ENCODE measurements at places on chromosomes 11 and 22.

- no peak for DNase-seq
These were observed 30.7 kb downstream of the SPATA19 start for GRCh38 chr11:133814588-133815100.

DNA sequence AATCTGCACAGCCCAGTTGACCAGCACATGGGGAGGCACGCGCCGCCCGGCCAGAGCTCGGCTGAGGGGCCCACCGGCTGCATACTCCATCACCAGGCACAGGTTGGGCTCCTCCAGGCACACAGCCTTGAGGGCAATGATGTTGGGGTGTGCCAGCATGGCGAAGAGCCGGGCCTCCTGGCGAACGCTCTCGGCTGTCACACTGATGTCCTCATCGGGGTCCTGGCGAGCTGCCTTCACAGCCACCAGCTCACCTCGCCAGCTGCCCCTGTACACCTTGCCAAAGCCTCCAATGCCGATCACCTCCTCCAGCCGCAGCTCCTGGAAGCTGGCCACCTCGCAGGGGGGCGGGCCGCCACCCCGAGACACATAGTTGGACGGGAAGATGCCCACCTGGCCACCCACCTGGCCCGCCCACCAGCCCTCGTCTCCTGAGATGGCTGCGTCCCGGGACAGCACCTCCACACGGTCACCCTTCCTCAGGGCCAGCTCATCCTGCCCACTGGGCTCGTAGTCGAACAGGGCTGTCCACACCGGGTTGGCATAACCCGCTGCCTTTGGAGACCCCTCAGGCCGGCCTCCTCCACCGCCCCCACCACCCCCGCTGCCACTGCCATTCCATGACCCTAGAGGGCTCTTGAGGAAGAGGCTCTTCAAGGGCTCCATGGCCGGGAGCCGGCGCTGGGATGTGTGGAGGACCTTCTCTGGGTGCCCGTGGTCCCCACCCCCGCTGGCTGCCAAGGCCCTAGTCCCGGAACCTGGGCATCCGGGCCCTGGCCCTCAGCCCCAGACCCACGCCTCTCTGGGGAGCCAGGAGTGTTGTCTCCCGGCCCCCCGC, 711 bp downstream of the MAP3K11 start:
- DNase-seq = no peak

DNA sequence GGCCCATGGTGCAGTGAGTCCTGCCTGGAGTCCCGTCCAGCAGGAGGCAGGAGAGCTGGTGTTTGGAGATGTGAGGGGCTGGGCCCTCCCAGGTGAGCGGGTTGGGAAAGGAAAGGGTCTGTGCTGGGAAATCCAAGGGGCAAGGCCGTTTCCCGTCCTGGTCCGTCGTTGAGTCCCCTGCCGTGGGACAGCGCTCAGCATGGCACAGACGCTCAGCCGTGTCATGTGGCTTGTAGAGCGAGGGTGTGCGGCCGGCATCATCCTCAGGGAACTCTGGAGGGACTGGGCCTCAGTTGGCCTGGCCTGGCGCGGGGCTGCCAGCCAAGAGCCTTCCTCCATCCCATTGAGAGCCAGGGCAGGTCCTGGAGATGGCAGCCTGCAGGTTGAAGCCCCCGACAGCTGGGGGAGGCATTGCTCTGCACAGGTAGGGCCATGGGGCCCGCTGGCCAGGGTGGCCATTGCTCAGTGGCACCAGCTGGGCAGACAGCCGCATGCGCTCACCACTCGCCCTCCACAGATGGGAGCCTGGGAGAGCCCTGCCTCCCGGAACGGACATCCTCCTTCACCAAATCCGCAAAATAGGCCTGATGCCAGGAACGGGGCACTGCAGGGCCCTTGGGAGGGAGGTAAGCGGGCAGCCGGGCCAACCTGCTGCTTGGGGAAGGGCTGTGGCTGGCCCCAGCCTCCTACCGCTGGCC, 28.7 kb downstream of the KCNQ1 start:
- DNase-seq = no peak

DNA sequence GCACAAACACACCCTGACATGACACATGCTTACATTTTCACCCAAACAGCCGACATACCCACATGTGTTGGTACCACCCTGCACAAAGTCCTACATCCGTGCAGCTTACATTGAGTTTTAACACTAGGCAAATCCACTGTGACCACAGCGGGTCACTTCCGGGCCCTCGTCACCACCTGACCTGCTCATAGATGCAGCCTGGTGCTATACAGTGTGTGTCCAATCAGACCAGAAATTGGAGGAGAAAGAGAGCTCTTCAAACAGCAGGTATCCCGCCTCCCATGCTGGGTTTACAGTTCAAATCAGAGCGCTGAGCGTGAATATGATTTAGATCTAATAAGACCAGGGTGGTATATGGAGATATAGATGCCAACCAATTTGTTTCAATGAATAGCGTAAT, 35.4 kb downstream of the PHF21B start:
- DNase-seq = no peak

DNA sequence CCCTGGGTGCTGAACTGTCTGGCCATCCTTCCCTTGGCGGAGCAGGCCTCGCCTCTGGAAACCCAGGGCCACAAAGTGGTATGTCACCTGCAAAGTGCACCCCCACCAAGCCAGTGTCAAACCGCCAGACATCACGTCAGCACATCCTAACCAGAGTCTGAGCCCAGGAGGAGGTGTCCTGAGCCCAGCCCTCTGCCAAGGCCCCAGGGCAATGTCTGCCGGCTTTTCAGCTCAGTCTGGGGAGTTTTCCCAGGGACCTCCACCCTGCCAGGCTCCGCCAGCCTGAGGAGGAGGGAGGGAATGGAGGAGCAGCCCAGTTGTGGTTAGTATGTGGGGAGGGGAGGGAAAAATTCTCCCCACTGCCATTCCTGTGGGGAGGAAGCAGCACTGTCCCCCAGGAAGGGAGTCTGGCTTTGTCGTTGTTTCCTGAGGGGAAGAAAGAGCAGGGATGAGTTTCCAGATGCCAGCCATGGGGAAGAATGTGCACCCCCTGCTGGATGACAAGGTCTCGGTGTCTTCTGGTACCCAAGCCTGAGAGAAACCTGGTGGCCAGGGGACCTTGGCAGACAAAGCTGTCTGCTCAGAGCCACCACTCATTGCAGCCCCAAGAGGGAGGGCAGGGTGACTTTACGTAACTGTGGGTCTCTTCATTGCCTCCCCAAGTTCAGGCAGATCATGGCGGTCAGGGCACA, 81.4 kb upstream of the CD82 start:
- DNase-seq = no peak

GRCh38 chr22:26986884-26987283, 329.5 kb downstream of the MIAT start:
- no peak for DNase-seq

DNA sequence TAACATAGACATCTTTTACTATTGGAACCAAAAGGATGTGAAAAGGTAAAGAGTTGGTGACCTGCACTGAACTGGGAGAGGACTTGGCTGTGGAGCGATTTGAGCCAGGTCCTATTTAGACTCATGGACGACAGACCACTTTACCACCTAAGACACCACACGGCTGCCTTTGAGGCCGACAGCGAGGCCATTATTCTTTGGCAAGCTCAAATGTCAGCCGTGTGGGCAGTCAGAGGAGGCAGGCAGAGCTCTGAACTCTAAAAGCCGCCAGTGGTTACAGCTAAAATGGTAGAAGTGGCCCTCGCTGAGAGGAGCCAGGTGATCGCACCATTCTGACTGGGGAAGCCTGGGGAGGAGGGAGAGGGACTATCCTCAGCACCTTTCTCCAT, 50.5 kb downstream of the SCUBE1 start:
- no peak for DNase-seq

GRCh38 chr11:82682003-82682751, 51.5 kb downstream of the FAM181B start:
- DNase-seq = no peak

GRCh38 chr11:10751581-10751940, 515 bp downstream of the CTR9 start:
- DNase-seq = no peak

DNA sequence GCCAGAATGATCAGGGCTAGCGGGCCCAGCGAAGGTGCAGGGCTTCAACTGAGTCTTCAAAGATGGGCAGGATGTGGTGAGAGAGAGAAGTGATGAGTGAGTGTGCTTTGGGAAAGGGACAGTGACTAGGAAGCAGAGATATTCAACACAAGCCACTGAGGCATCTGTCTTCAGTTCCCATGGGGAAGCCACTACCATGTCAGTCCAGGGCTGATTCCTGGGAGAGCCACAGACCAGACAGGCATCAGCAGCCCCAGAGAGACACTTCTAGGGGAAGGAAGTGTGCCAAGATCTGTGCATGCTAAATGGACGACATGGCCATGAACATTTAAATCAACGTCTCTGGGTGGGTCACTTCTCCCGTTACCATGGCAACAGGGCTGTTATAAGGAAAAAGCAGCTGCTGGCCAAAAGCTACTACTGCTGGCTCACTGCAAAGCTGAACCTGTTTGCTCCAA, 28.5 kb downstream of the P4HA3 start:
- DNase-seq = no peak

GRCh38 chr11:113806406-113806805, 26.8 kb downstream of the CLDN25 start:
- no peak for DNase-seq

- DNase-seq = peak; percentile 50
These were observed 70.3 kb downstream of the TNRC6B start for GRCh38 chr22:40247976-40248375.

DNA sequence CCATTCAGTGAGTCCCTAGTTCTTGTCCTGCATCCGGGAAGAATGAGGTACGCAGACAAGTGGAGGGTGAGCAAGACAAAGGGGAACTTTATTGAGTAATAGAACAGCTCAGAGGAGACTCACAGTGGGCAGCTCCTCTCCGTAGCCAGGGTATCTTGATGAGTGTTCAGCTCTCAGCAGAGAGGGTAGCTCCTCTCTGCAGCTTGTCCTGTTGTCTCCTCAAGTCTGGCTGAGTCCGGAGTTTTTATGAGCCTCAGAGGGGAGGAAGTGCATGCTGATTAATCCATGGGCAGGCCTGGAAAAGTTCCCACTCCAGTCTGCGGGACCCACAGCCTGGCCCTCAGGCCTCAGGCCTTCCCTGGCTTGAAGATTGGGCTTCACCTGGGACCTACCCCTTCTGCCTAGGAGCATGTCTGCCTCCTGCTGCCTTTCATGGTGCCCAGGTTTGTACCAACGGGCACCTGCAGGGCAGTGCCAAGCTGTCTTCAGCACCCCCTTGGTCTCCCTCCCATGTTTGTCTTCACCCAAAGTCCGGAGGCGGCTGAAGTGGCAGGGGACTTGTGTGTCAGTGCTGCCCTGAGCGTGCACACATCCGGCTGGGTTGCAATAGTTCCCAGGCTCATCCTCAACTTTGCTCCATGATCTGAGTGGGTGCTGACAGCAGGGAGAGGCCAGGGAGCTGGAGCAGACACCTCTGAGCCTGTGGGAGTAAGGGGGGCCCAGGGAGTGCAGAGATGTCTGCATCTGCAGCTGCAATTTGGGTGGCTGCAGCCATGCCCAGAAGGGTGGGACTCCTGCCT, 134.2 kb downstream of the LDLRAD3 start:
- no peak for DNase-seq

- DNase-seq = no peak
These were observed 5.4 kb downstream of the MCHR1 start for GRCh38 chr22:40684728-40685127.

- DNase-seq = no peak
These were observed 1025.7 kb upstream of the TENM4 start for GRCh38 chr11:80466570-80466969.

DNA sequence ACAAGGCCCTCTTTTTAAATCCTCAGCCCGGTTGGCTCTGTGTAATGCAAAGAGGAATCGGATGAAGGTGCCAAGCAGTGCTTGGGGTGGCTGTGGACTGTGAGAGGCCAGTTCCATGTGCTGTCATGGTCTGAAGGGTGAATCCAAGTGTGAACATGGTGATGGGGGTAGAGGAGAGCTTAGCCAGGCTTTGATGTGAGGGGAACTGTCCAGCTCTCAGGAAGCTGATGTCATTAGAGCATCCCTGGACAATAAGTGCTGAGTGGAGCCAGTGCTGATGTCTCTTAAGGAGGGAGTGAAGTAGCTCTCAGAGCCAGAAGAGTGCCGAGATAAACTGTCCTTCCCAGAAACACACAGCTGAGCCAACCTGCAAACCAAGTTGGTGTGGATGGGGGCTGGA, 53.6 kb downstream of the NAV2 start:
- DNase-seq = no peak

DNA sequence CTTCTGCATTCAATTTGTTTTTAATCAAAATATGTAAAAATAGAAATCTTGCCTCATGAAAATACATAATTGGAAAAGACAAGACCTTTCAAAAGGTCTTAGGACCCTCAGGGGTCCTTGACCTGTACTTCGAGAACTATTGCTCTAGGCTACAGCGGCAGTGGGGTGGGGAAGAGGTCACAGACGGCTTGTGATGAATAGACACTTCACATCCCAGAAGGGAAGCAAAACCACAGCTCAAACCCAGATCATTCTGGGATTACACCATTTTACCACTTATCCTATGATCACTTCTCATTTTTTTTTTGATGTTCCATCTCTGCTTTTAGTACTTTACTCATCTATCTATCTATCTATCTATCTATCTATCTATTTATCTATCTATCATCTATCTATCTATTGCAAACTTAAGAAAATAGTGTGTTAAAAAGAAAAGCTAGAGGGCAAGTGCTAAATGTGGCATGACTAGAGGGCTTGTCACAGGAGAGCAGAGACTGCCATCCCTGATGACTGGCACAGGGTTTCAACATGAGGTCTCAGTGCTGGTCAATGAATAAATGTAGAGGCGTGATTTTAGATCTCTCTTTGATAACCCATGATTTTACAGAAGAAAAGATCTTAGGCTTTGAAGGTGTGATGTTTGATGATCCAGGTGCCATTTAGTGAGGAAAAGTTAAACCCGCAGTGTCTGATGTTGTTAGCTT, 37.1 kb downstream of the RNF141 start:
- no peak for DNase-seq

DNA sequence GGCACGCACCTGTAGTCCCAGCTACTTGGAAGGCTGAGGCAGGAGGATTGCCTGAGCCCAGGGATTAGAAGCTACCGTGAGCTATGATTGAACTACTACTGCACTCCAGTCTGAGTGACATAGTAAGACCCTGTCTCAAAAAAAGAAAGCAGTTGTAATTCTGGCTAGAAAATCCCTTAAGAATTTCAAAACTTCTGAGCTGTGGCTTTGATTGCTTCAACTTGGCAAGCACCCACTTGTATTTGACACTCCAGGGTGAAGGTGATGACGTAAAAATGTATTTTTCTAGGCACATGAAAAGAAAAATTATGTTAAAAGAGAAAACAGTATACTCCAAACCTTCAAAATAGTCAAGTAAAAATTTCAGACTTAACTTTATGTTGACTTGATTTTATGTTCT, 23.6 kb upstream of the ALKBH3 start:
- DNase-seq = no peak

- peak; percentile 35 for DNase-seq
These were observed 88.5 kb upstream of the SYT13 start for GRCh38 chr11:45374653-45375059.

DNA sequence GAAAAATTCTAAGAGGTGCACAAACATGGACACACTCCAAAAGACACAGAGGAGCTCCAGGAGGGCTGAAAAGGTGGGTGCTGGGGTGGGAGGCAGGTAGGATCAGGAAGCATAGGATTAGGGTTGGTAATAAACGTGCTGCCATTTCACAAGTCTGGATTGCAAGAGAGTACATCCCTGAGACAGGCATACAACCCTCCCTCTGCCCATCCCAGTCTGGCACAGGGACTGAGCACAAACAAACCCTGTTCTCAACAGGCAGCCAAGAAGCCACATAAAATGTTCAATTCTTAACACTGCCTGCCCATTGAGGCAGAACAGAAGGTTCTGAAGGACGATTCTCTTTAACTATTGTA, 18.5 kb downstream of the SLC35F2 start:
- DNase-seq = no peak

- no peak for DNase-seq
These were observed 123.4 kb downstream of the CSNK2A3 start for GRCh38 chr11:11229647-11230046.

GRCh38 chr22:42814215-42814614, 42.9 kb downstream of the ARFGAP3 start:
- DNase-seq = no peak
